ENCODE measurements at places on chromosomes 16 and 17.

GRCh38 chr17:15354256-15354655 is 12.9 kb upstream of the TEKT3 start:
- peak; percentile 18 for DNase-seq

- DNase-seq: no peak
These were observed 341 bp downstream of the PCYT2 start for GRCh38 chr17:81910840-81911276.

DNA sequence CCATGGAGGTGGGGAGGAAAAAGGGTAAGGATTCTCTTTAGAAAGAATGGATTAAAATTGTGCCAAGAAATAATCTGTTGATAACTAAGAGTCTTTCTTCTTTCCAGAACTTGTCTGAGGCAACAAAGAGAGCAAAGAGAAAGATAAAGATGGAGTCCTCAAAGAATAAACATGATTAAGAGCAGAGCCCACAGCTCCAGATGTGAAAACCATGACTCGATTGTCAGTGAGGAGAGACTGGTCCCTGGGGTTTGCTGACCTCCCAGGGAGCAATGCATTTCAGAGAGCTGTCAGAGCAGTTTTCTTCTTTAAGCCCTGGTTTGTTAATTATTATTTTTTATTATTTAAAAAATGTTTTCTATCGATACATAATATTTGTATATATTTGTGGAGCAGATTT is 74.6 kb downstream of the TMEM100 start:
- DNase-seq: no peak

DNA sequence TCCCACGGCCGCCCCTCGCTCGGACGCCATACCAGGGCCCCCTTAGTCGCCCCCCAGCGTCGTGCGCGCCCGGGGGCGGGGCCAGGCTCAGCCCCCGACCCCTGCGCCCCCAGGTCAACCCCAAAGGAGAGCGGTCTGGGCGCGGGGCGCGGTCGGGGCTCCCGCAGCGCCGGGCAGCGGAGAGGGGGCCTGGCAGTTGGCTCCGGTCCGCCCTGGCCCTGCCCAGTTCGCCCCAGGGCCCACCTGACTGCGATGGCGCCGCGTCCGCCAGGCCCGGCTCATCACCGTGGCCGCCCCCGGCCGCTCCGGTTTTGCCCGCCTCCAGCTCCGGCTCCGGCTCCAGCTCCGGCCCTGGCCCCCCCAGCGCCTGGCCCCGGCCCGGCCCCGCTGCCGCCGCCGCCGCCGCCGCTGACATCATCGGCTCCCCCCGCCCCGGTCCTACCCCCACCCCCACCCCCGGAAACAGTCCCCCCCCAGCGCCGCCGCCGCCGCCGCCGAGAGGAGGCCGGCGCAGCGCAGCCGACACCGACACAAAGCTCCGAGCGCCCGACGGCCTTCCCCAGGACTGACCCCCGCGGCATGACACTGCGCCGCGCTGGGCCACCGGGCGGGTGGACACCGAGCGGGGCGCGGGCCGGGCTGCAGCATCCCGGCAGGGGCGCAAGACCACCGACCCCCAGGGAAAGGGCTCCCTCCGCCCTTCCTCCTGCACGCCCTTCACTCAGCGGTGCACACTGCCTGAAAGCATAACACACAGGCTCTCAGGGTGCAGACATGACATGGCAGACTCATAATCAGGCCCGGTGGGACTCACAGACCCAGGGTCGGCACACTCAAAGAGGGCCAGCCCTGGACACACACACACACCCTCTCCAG is at the start of gene ZBTB4:
ZBTB4 (minus strand) TSS at position 419 of the 876 bp plus-strand sequence. CDS start 12,830 bp downstream, outside the sequence.
- peak; percentile 66 for DNase-seq

GRCh38 chr16:78098087-78098486 is 1.4 kb upstream of the WWOX start:
- no peak for DNase-seq

- peak; percentile 60 for DNase-seq
These were observed at the start of gene AKTIP for GRCh38 chr16:53502331-53503269. AKTIP (minus strand) TSS chr16:53503209; CDS start chr16:53500259, 2,950 bp downstream.

GRCh38 chr17:17783825-17784656 is 52.7 kb downstream of the SREBF1 start:
- DNase-seq: no peak

DNA sequence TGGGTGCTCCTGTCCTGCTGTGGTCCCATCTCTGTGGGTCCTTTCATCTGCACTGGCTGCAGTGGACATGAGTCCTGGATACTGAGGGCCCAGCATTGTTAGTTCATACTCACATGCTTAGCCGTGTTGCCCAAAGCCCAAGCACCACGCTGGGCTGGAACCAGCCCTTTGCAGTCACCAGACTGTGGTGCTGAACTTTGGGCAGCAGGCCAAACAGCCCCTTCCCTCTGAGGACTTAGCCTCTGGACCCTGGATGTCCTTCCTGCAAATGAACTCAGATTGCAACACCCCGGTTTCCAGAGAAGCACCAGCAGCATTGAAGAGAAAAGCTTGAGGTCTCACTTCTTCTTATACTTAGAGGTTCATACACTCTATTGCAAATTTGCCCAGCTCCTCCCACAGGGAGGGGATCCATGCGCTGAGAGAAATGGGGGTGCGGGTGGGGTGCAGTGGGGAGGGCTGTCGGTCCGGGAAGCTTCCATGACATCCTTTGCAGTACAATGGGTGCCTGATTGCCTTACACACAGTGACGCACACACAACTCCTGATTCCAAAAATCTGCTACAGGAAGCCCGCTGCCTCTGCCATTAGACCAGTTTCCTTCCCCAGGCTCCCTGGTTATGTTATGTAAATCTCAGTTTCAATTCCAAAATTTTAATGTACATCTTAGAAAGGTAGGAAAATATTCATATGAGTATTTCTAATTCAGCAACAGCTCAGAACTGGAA is 65.8 kb downstream of the RGS9 start:
- no peak for DNase-seq

GRCh38 chr17:58005728-58006559 is 1.1 kb downstream of the SRSF1 start:
- no peak for DNase-seq

DNA sequence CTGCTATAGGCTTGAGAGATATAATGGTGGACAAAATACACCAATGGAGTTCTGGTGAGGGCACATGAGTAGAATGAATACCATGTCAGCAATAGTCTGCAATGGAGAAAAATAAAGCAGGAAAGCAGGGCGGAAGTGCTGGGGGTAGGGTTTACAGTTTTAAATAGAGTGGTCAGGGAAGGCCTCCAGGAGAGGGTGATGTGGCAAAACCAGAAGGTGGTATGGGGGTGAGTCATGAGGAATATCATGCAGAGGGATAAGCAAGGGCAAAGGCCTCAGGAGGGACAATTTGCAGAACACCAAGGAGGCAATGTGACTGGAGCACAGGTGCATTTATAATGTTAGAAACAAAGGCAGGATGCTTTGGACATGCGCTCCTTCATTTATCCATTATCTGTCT is 102.0 kb downstream of the ITFG1 start:
- DNase-seq: no peak

DNA sequence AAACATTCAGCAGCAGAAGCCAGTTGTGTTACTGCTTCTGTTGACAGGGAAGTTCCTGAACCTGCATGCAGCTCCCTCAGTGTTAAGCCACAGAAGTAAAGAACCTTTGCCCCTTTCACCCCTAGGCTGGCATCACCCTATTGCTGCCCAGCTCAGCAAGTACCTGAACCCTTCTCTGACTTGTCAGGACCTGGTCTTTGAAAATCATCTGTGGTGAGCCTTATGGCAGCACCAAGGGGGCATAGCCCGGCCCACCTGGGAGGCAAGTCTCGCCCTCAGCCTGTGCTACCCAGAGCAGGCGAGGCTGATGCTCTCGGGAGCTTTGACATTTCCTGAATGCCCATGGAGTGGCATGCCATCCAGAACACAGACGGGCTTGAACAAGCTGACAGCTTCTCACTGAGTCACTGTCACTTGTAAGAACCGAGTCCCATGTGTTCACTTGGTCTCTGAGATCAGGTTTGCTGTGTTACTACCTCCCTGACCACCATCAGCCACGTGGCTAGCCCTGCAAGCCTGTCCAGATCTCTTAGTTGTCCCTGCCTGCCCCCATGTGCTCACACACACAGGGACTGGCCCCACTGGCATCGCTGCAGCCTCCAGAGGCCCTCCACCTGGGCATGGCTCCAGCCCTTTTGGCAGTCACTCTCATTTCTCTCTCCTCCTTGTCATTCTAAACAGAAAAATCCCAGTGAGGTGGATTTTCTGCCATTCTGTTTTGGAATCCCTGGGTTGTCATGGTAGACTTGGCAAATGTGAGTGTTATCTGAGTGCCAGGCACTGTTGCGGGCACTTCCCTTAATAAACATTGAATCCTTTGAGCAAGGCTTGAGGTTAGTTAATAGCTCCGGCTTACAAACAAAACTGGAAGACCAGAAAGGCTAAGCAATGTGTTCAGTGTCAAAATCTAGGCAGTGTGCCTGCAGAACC is 2.9 kb upstream of the CARMIL2 start:
- no peak for DNase-seq

GRCh38 chr16:67242138-67242730 is 5.0 kb downstream of the FHOD1 start:
- no peak for DNase-seq

- DNase-seq: no peak
These were observed 56.4 kb downstream of the JPH3 start for GRCh38 chr16:87658564-87659225.

GRCh38 chr17:80778716-80779115 is 212.9 kb upstream of the CHMP6 start:
- DNase-seq: no peak

- no peak for DNase-seq
These were observed 215.1 kb upstream of the GSE1 start for GRCh38 chr16:85398050-85398451.

DNA sequence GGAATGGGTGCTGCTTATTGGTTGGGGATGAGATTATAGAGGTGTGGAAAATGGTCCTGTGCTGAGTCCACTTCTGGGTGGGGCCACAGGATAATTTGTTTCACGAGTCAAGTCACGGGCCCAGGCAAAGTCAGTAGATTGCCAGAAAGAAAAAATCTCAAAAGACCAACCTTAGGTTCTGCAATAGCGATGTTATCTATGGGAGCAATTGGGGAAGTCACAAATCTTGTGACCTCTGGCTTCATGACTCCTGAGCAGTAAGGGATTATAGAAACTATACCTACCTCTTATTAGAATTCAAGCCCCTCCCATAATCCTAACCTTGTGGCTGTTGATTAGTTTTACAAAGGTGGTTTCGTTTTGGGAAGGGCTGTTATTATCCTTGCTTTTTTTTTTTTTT is 31.4 kb downstream of the WWP2 start:
- DNase-seq: no peak

DNA sequence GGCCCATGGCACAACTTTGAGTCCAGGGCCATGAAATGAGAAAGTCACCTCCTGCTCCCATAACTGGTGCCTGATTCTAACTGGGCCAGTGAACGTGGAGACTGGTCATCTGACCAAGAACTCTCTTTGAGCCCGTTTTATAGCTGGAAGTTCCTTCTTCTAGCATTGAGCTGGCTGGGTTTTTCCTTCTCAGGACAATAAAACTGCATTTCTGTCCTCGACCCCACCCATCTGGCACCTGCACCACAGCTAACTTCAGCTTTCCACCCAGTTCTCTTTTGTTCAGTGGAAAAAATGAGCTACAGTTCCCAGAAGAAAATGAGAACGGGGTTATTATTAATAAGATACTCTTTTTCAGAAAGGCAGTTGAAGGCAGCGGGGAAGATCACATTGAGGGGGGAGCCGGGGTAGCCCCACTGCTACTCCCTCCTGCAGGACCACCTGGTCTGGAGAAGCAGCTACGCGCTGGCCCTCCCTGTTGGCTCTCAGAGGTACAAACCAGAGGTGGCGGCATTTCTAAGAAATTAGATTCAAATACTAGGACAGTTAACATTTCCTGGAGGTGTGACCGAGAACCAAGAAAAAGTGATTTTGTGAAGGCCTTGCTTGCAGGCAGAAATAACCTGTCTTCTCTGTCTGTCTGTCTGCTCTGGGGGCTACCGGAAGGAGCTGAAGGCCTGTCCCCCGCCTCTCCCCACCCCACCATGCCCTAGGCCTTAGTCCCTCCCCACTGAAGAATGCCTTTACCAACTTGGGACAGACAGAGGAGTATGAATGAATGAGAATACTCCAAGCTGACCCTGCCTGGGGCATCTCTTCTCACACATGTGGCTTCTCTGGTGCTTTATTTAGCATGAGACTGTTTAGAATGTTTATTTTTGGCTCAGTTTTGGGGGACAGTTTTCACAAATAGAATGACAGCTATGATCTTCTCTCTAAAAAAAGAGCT is 123.9 kb downstream of the XYLT1 start:
- DNase-seq: peak; percentile 9

- DNase-seq: no peak
These were observed 92.4 kb downstream of the SEC14L1 start for GRCh38 chr17:77233127-77233526.

DNA sequence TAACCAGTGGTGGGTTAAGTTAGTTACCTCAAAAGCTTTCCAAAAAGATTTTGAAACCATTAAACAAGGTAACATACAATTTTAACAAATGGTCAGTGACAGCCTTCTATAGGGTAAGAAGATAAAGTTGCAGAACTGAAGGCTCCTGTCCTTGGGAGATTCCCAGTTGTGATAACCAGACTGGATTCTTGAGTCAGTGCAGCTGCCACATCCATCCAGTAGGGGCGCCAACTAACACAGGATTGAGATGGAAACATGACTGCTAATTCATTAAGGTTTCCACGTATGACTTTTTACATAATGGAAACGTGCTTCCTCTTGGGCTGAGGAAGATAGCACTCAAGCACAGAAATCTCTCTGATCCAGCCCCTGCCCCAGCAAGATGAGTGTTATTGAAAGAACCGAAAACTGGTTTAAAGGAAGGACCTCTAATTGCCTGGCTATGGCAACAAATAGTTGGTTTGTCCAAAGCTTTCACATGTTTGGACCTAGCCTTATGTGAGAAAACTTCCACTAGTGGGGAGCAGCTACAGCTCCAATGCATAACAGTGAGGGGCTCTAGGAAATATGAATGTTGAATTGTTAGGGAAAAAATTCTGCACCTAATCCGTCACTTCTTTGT is 269.8 kb upstream of the MYOCD start:
- peak; percentile 4 for DNase-seq

GRCh38 chr16:77700846-77701245 is 21.5 kb upstream of the NUDT7 start:
- no peak for DNase-seq

DNA sequence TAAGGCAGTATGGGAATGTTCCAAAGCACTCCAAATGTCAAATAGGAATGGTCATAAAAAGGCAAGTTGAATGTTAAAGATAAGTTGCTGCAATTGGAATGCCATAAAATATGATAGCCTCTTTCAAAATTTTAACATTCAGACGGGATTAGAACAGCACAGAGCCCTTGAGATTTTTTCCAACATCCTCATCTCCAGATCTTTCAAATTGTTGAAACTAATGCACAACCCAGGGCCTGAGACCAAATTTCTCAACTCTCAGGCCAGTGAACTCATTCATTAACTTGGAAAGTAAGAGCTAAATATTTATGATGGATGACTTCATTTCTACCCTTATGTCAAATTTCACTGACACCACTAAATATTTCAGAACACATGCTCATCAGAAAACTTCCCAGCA is 346.5 kb upstream of the XYLT1 start:
- DNase-seq: no peak

GRCh38 chr17:41992576-41992975 is 24.7 kb downstream of the DNAJC7 start:
- DNase-seq: no peak
